A549 treated with DMSO at 1 μM for 4 hours (cell line): ENCODE measurements at places on chromosomes 1 and 21. TPM values are rescaled to one million over a fixed set of nuclear protein-coding genes. Genes with fewer than 3 reads are reported as not detected.

Gene HAPLN2
- 0.05 to 0.19 TPM in 2 of 5 replicates, not detected in the others for total RNA-seq

Gene HSPB7
- total RNA-seq: 0.05 TPM in 1 of 5 replicates, not detected in the others

Gene GPR153
- total RNA-seq: 0.99 to 1.4 TPM (median 1.2 TPM) in 5 replicates

Gene TLCD4
- total RNA-seq: 6.1 to 14.2 TPM (median 11.6 TPM) in 5 replicates

Gene LRRC38
- not detected in 5 replicates for total RNA-seq

Gene DDI2
- total RNA-seq: 8.6 to 12.5 TPM (median 10.6 TPM) in 5 replicates

Gene ARPC5
- 143 to 197 TPM (median 175 TPM) in 5 replicates for total RNA-seq

Gene MPL
- 0.26 TPM in 1 of 5 replicates, not detected in the others for total RNA-seq

Gene ANKRD45
- total RNA-seq: 0.06 to 0.17 TPM (median 0.16 TPM) in 4 of 5 replicates, not detected in the other

Gene PLXNA2
- 0.48 to 0.94 TPM (median 0.86 TPM) in 5 replicates for total RNA-seq

Gene C21orf91
- total RNA-seq: 1.8 to 3.3 TPM (median 2.1 TPM) in 5 replicates

Gene SPRR2E
- not detected in 5 replicates for total RNA-seq

Gene NRDC
- 69.6 to 87.4 TPM (median 82.0 TPM) in 5 replicates for total RNA-seq

Gene PRAMEF20
- not detected in 5 replicates for total RNA-seq

Gene TSPEAR
- total RNA-seq: not detected in 5 replicates

Gene EXTL1
- total RNA-seq: 0.02 TPM in 1 of 5 replicates, not detected in the others

Gene CACNA1E
- 0.01 TPM in 1 of 5 replicates, not detected in the others for total RNA-seq

Gene OLIG2
- not detected in 5 replicates for total RNA-seq

Gene SLC22A15
- total RNA-seq: 0.50 to 1.1 TPM (median 0.52 TPM) in 5 replicates

Gene VSIG8
- 0.06 to 0.07 TPM in 2 of 5 replicates, not detected in the others for total RNA-seq

Gene CLCNKA
- 0.08 to 0.24 TPM (median 0.09 TPM) in 3 of 5 replicates, not detected in the others for total RNA-seq

Gene OR2W3
- not detected in 5 replicates for total RNA-seq

Gene ATF6
- total RNA-seq: 12.0 to 14.3 TPM (median 13.3 TPM) in 5 replicates

Gene KPRP
- not detected in 5 replicates for total RNA-seq

Gene PPM1J
- 1.1 to 1.9 TPM (median 1.4 TPM) in 5 replicates for total RNA-seq

Gene CLCA2
- not detected in 5 replicates for total RNA-seq

Gene TNFAIP8L2
- total RNA-seq: not detected in 5 replicates

Gene CD1E
- total RNA-seq: not detected in 5 replicates

Gene MIXL1
- 0.07 to 0.10 TPM in 2 of 5 replicates, not detected in the others for total RNA-seq

Gene HFM1
- total RNA-seq: 0.05 to 0.09 TPM (median 0.08 TPM) in 3 of 5 replicates, not detected in the others

Gene AMY1C
- not detected in 5 replicates for total RNA-seq

Gene SPRR5
- total RNA-seq: not detected in 5 replicates

Gene CHIA
- not detected in 5 replicates for total RNA-seq

Gene LIN28A
- total RNA-seq: not detected in 5 replicates

Gene ALDH9A1
- total RNA-seq: 40.0 to 45.2 TPM (median 40.7 TPM) in 5 replicates

Gene RXFP4
- not detected in 5 replicates for total RNA-seq

Gene KCNJ9
- total RNA-seq: not detected in 5 replicates

Gene C1orf226
- total RNA-seq: 0.73 to 1.1 TPM (median 0.78 TPM) in 5 replicates

Gene FOXD3
- total RNA-seq: 0.45 to 0.92 TPM (median 0.79 TPM) in 5 replicates

Gene CD5L
- not detected in 5 replicates for total RNA-seq

Gene C4BPA
- total RNA-seq: 0.48 to 1.0 TPM (median 0.64 TPM) in 5 replicates

Gene ST6GALNAC5
- not detected in 5 replicates for total RNA-seq

Gene DPH2
- 40.4 to 48.2 TPM (median 43.8 TPM) in 5 replicates for total RNA-seq

Gene TMEM59
- 109 to 141 TPM (median 124 TPM) in 5 replicates for total RNA-seq

Gene ZNF683
- not detected in 5 replicates for total RNA-seq

Gene ALDH4A1
- total RNA-seq: 13.3 to 15.0 TPM (median 14.3 TPM) in 5 replicates

Gene PER3
- total RNA-seq: 0.72 to 1.3 TPM (median 0.92 TPM) in 5 replicates

Gene CALML6
- 0.20 to 0.28 TPM (median 0.24 TPM) in 5 replicates for total RNA-seq

Gene ARTN
- 0.23 to 0.42 TPM (median 0.30 TPM) in 4 of 5 replicates, not detected in the other for total RNA-seq

Gene RIMS3
- 0.66 to 1.3 TPM (median 0.99 TPM) in 5 replicates for total RNA-seq

Gene ATP1A4
- total RNA-seq: not detected in 5 replicates

Gene CRP
- total RNA-seq: not detected in 5 replicates

Gene GSTM5
- total RNA-seq: not detected in 5 replicates

Gene ASCL5
- 0.09 to 0.22 TPM (median 0.14 TPM) in 4 of 5 replicates, not detected in the other for total RNA-seq
